Inflammatory macrophage treated with lipopolysaccharide for 4 hours (primary cell): ENCODE measurements at places on chromosomes 5 and 9.

GRCh38 chr5:169798906-169799660 is 162.0 kb downstream of the DOCK2 start:
- no peak for DNase-seq

DNA sequence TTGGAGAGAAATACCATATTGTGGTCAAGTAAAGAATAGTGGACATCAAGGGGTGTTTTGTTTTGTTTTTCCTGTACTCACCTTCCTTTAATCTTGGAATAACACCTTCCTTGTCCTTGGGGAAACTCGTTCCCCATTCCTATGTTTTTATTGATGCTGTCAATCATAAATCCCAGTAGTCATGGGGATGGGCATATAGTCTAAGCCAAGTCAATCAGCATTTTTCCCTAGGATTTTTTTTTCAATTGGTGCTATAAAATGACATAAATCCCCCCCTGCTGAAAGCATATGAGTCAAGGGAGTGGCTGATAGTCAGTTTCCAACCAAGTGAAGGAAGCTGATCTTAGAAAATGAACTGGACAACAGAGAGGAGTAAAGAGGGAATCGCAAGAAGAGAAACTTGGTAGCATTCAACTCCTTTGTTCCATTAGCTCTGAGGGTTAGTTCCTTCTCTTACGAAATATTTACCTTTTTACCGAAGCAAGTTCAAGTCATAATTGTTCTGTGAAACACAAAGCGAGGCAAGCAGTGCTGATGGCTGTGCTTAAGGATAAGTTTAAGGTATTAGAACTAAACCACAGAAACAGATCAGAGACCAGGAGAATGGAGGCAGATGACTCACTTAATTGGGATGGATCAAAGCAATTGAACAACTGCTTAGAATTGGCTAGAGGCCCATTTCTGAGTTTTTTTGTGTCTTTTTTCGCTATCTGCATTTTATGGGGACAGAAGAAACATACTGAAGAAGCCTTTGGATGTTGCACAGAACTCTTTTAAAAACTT is 218.6 kb downstream of the SEMA6A start:
- DNase-seq: no peak

DNA sequence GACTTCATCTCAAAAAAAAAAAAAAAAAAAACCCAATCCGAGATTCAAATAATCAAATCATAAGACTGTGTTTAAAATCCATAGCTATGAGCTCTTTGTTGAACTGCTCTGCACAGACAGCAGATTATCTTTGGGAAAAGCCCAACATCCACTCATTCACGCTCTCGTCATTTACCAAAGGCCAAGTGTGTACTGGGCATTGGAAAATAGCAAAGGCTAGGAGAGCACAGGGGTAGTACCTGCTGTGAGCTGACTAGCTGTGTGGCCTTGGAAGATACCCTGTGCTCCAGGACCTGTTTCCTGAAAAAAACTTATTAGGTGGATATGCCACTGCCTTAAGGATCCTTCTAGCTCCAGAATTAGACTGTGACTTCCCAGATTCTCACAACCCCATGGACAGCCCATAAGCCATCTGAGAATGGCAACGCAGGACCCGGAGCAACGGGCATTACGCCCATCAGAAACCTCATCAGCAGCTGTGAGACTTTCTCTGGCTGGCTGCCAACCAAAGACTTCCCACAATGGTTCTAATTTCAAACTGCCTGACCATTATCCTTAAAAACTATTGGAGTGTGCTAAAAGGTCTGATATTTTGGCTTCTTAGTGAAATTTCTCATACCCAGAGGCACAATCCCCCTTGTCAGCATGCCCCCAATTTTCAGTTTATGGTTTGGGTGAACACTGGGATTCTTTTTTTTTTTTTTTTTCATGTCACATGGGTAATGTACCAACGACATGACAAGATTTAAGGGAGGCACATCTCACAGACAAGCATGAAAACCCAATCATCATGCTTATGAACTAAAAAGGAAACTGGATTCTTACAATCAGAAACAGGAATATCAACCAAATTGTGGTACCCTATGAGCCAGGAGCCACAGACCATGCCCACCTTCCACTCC is 16.8 kb downstream of the SERINC5 start:
- no peak for DNase-seq

DNA sequence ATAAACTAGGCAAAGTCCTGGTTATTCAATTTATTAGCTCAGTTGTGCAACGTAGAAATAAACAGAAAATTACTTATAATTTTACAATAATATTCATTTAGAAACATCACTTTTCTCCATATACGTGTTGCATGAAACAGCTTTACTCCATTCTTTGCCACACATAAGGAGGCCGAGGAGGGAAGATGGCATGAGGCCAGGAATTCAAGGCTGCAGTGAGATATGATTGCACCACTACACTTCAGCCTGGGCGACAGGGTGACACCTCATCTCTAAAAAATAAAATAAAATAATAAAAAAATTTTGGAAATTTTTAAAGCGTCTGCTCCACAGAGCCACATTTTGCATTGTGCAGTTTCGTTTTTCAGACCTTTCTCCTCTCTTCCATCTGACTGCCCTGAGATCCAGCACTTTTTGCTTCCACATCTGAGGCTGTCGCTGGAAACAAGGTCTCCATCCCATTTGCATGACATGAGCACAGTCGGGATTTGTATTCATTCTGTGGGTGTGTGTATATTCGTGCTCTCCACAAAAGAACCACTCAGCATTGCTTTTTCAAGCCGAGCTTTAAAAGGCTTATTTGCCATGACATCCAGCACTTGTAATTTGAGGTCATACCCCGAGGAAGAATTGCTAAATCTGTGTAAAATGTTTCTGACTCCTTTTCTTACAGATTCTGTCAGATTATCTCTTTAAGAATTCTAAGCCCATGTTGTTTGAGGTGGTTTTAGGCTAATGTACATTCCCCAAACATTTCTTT is 98.6 kb upstream of the MSX2 start:
- DNase-seq: no peak

GRCh38 chr5:98989727-98990126 is 60.9 kb upstream of the CHD1 start:
- DNase-seq: peak; percentile 79

- DNase-seq: no peak
Observed at GRCh38 chr5:75356719-75357118, 19.7 kb downstream of the HMGCR start.

DNA sequence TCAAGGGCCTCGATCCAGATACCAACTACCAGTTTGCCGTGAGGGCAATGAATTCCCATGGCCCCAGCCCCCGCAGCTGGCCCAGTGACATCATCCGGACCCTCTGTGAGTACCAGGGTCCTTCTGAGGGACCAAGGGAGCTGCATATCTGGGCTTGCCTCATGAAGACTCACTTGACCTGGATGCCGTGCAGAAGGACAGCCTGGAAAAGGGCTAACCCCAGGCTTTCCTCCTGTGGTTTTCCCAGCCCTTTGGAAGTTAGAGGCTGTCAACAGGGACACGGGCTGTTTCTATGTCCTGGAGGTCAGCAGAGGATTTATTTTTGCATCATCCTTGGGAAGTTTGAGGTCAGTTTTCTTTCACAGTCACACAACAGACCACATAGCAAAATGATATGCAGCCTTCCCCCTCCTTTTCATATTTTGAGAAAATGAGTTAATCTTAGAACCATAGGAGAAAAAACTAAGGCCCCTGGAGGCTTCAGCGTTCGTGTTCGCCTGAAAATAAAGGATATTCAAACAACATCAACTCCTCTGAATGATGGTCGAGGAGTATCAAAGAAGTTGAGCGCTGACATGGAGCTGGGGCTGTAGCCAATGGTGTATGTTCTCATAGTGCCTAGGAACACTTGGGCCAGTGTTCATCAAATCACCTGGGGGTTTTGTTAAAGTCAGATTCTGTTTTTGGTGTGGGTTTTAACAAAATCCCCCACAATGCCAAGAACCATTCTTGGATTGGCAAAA is 112.2 kb downstream of the EGFLAM start:
- no peak for DNase-seq

GRCh38 chr5:78985725-78986223 is 664 bp upstream of the ARSB start:
- DNase-seq: peak; percentile 47

- DNase-seq: peak; percentile 15
Observed at GRCh38 chr9:84697509-84698114, 28.1 kb downstream of the NTRK2 start.

DNA sequence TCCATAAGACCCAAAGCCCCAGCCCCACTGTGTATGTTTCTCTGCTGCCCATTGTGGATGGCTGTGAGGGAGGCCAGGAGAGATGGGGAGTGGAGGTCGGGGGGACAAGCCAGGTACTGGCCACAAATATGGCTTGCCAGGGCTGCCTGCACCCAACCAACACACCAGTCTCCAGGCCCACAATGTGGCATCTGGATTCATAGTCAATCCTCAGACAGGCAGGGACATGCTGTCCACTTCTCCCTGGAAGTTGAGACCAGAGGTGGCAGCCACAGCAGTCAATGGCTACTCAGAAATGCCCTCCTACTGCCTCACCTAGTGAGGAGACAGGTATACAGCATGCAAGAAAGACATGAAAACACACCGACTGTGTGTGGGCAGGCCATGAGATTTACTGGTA is 61.2 kb upstream of the SLC25A51 start:
- no peak for DNase-seq

GRCh38 chr5:35859101-35859661 is 2.5 kb downstream of the IL7R start:
- DNase-seq: no peak

DNA sequence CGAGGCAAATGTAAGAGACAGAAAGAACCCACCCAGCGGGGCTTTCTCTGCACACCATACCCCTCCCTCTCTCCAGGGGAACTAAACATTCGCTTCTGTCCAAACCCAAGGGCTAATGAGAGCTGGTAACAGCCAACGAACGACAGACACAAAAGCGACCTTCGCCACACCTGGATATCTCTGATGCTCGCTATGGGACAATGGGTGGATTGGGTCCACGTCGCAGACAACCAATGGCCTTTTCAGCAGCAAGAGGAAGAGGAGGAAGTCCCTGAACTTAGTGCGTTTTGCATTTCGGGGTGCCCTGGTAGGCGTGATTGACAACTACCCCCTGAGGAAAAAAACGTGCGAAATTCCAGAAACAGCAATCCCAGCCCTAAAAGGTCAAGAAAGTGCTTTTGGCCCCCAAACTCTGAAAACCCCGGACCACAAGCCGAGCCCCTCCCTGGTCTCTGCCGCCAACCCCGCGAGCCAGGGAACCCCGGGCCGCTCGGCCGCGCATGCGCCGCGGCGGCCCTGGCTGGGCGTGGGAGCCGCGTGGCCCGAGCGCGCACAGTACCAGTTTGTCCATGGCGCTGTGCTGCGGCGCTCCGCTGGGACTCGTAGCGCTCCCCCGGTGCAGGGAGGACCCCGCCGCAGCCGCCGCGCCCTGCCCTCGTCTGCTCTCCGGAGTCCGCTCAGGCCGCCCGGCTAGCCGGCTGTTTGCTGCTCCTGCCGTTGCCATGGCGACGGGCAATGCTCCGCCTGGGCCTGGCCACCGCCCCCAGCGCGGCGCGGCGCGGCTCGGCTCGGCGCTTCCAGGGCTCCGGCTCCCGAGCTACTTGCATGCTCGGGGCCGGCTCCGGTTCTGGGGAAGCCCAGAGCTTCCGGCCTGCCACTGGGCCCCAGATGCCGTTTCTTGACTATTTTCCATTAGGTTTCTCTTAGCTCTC is 66.9 kb upstream of the DNAH5 start:
- DNase-seq: peak; percentile 72

DNA sequence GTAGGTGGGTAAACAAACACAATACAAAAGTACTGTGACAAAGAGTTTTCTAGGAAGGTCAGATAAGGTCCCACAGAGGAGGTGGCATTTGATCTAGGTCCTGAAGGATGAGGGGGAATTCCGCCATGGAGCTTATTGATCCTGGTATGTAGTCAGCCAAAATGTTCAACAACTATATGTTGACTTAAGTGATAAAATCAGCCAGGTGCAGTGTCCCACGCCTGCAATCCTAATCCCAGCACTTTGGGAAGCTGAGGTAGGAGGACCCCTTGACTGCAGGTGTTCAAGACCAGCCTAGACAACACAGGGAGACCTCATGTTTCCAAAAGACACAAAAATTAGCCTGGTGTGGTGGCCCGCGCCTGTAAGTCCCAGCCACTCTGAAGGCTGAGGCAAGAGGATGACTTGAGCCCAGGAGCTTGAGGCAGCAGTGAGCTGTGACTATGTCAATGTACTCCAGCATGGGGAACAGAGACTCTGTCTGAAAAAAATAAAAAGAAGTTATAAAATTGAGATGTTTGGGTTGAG is 46.4 kb upstream of the PLIN2 start:
- peak; percentile 45 for DNase-seq

GRCh38 chr5:163789870-163790269 is 284.5 kb downstream of the MAT2B start:
- DNase-seq: no peak

DNA sequence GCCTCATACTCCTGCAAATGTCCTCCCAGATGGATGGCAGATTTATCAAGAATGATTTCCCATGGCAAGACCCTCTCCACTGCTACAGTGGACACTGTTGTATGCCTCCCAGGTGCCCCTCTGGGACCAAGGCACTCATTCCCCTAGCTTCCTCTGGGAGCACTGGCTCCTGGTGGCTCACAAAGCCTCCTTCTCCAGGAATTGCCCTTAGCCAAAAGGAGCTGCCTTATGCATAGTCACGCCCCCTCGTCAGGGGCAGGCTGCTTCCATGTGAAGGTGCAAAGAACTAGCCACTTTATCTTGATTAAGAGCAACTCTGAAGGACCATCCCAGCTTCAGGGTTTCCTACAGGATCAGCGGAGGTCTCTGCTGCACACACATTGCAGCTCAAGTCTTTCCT is 358.1 kb downstream of the CDK5RAP2 start:
- no peak for DNase-seq

- no peak for DNase-seq
Observed at GRCh38 chr5:151820903-151821302, 49.1 kb downstream of the G3BP1 start.

GRCh38 chr5:169584998-169585451 is 1.5 kb downstream of the SPDL1 start:
- no peak for DNase-seq

DNA sequence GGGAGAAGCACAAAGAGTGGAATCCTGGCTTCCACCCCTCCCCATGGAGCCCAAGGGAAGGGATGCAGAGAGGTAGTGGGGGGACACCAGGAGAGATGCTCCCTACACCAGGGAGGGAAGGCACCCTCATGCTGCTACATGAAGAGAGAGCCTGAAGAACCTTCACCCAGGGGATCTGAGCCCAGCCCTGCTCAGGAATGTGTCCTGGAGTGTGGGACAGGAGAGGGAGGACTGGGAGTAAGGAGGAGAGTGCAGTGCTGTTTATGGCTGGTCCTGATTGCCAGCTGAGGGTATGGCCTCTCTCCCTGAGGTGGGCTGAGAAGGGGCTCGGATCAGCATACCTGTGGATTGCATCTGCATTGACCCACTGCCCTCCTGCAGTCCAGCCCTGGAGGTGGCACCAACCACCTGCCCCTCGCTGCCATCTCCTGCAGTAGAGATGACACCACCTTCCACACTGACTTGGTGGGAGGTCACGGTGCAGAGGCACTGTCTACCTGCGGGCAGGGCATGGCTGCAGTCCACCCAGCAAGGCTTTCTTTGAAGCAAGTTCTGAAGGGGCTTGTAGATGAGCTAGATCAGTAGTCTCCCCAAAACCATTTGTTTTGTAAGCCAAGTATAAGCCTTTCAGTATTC is 114.9 kb upstream of the SLC25A48 start:
- no peak for DNase-seq
